ENCODE measurements at places on chromosomes 12 and 14.

DNA sequence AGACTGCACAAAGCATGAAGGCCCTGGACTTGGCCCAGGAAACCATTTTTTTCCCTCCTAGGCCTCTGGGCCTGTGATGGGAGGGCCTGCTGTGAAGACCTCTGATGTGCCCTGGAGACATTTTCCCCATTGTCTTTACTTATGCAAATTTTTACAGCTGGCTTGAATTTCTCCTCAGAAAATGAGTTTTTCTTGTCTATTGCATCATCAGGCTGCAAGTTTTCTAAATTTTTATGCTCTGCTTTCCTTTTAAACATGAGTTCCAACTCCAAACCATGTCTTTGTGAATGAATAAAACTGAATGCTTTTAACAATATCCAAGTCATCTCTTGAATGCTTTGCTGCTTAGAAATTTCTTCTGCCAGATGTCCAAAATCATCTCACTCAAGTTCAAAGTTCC is 43.7 kb upstream of the TRHDE start:
- DNase-seq = no peak

- DNase-seq = no peak
Measured at GRCh38 chr12:47265391-47265790, 185.6 kb upstream of the AMIGO2 start.

GRCh38 chr12:87280893-87281292 is 748.3 kb downstream of the C12orf50 start:
- DNase-seq = no peak

GRCh38 chr14:101775826-101776225 is 14.3 kb downstream of the PPP2R5C start:
- DNase-seq = no peak

DNA sequence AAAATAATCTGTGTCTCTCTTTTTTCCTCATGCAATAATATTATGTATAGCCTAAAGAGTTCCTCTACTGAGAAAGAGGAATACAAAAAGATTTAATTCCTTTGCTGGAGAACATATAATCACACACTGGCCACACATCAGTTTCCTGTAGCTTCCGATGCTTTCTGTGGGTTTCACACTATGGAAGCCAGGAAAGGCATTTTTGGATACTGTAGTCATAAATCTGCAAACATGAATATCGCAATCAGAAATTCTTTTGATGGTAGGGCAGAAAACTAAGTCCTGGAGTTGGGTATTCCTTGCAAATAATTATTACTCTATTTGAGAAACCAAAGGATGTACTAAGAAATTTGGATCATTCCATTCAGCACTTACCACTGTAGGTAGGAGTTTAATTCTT is 260.0 kb downstream of the ACSS3 start:
- no peak for DNase-seq

GRCh38 chr12:16027002-16027401 is 115.9 kb downstream of the DERA start:
- no peak for DNase-seq

DNA sequence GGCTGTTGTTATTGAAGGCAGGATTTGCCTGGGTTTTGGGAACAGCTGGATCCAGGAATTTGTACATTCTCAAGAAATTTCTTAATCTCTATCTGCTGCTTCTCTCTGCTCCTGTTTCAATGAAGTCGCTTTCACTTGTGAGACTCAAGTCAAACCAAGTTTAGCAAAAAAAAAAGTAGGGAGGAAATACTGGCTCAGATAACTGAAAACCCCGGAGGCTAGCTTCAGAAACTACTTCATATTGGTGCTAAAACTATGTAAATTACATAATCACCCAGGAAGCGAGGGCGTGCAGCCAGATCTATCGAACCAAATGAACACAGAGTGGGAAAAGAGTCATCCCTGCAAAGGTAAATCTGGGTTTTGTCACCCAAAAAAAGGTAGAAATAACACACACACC is 68.3 kb upstream of the FICD start:
- no peak for DNase-seq

- DNase-seq = no peak
Measured at GRCh38 chr12:128586451-128587029, 237.2 kb downstream of the SLC15A4 start.

DNA sequence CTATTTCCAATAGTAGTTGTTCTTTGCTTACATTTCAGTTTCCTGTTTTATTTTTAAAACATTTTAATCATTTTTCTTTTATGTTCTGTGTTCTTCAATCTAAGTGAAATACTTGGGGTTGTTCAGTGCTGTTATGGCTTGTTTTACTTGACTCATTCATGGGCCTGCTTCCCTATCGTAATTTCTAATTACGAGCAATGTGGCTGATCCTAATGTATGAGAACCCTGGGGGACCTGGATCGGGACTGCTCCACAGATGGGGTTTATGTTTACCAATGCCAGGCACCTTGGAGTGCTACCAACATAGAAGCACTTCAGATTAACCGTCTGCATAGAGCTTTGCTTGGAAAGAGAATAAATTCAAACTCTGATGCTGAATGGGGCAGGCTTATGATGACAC is 29.8 kb downstream of the TECPR2 start:
- DNase-seq = no peak

DNA sequence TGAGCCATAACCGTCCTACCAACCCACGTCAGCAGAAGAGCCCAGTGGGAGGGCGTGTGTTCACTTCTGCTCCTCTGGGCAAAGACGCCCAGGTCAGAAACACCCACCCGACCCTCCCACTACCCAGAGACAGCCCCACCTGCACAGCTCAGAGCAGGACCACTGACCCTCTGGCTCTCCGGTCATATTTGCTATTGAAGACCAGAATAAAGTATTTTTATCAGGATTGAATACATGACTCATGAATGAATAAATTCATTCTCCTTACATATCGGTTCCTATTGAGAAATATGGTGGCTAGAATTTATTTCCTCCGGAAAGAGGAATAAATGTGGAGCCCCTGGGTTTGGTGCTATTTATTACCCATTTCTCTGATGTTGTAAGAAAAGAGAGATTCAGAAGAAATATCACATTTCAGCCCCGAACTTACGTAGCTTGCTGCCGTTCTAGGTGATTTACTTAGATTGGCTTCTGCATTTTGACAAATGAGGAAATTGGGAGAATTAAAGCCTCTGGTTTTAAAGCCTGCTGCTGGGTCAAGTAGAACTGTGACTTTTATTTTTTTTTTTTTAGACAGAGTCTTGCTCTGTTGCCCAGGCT is 36.4 kb upstream of the P2RX7 start:
- DNase-seq = no peak

DNA sequence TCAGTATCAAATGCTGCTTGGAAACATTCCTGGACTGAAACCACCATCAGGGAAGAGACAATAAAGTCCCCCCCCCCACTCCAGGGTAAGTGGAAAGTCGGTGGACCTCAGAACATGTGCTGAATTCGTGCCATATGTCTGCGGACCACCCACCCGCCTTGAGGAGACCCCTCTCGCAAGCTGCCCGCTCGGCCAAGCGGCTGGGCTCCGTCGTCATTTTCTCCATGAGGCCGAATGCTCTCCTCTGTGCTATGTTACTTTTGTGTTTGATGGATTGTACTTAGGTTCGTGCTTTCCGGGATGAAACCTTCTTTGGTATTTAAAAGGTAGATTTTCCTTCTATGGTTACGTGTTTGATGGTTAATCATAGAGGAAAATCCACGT is 136.2 kb upstream of the RTL1 start:
- DNase-seq = no peak

GRCh38 chr14:75493592-75494087 is 28.6 kb upstream of the BATF start:
- no peak for DNase-seq

Measured in activated CD4-positive, alpha-beta T cell treated with anti-CD3 and anti-CD28 coated beads, Interleukin-2, amount 50 U/mL, for 1 hour (primary cell).